Temporal lobe (tissue), 4 donors: ENCODE measurements at places on chromosomes 11 and 22. TPM values are rescaled to one million over a fixed set of nuclear protein-coding genes. Genes with fewer than 3 reads are reported as not detected.

The DCDC1 gene
- 1.2 TPM for total RNA-seq

The PRODH gene
- total RNA-seq = 0.74 TPM

The ST13 gene
- 120 TPM for total RNA-seq

The NXPE1 gene
- not detected for total RNA-seq

The CARD18 gene
- total RNA-seq = not detected

The FJX1 gene
- total RNA-seq = 30.2 TPM

The CD3D gene
- not detected for total RNA-seq

The TRIM49 gene
- total RNA-seq = not detected

The CCDC73 gene
- under 0.01 TPM for total RNA-seq

The PGA4 gene
- 0.74 TPM for total RNA-seq

The FIBIN gene
- 4.4 TPM for total RNA-seq

The OR5B21 gene
- not detected for total RNA-seq

The GVQW3 gene
- total RNA-seq = 19.9 TPM

The OR10AG1 gene
- total RNA-seq = not detected

The MIAT gene
- 87.3 TPM for total RNA-seq

The SHISAL1 gene
- total RNA-seq = 25.8 TPM

The TNNT3 gene
- not detected for total RNA-seq

The KCTD14 gene
- total RNA-seq = 1.5 TPM

The CCDC116 gene
- not detected for total RNA-seq

The CLDN5 gene
- total RNA-seq = 56.1 TPM

The UPK2 gene
- total RNA-seq = not detected

The APOBEC3B gene
- not detected for total RNA-seq

The OR52E8 gene
- not detected for total RNA-seq

The DDI1 gene
- total RNA-seq = not detected

The PC gene
- total RNA-seq = 11.1 TPM

The MMP27 gene
- not detected for total RNA-seq

The IGSF22 gene
- total RNA-seq = under 0.01 TPM

The COX8A gene
- total RNA-seq = 208 TPM

The C11orf42 gene
- total RNA-seq = not detected

The TH gene
- total RNA-seq = 0.25 TPM

The OR2AG2 gene
- 0.25 TPM for total RNA-seq

The KCNK4 gene
- total RNA-seq = 1.5 TPM

The IL17REL gene
- 0.25 TPM for total RNA-seq

The F2 gene
- total RNA-seq = not detected

The PTPN5 gene
- 24.6 TPM for total RNA-seq

The TUT1 gene
- 6.1 TPM for total RNA-seq

The POU2AF1 gene
- total RNA-seq = under 0.01 TPM

The CFAP300 gene
- 2.2 TPM for total RNA-seq

The DKK3 gene
- total RNA-seq = 197 TPM

The GGT5 gene
- total RNA-seq = 2.0 TPM

The PRDM11 gene
- total RNA-seq = 8.4 TPM
